ENCODE measurements at places on chromosomes 7 and 10.

DNA sequence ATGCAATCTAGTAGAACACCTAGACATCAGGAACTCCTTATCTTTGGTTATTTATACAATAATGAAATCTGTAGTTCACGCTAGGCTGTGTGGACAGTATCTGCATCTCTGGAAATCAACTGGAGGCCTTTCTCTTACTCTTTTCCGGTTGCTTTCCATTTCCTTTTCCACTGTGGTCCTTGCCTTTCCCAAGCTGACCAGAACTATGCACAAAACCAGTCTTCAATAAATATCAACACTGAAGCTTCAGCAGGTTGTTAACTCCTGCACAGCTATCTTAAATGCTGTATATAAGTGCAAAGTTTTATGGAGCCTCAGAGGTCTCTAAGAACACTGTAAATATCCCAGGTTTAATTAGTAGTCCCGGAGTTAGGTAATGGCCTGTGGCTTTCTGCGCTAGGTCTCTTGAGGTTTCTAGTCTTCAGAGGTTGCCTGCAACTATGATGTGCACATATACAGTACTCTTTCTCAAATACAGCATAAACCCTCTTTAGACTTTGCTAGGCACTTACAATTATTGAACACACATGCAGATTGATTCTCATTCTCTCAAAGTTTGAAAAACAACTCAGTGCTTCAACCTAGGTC lies 2.4 kb downstream of the KLLN start:
- no peak for DNase-seq

- no peak for DNase-seq
Measured at GRCh38 chr7:98520356-98520951, 96.6 kb upstream of the NPTX2 start.

DNA sequence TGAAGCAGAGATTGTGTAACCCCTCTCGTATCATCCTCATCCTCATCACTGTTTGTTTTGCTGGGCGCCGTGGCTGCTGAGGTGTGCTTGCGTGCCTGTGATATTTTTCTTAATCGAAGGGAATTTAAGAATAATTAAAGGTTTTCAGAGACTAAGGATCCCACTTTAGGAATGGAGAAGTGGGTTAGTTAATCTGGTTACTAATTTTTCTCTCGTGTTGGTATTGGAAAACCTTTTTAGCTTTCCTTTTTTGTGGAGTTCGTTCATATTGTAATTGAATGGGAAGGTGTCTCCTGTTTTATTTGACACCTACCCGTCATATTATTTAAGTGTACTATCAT lies 1.3 kb downstream of the UBN2 start:
- no peak for DNase-seq

GRCh38 chr7:24038993-24039392 lies 245.0 kb upstream of the NPY start:
- DNase-seq = no peak

DNA sequence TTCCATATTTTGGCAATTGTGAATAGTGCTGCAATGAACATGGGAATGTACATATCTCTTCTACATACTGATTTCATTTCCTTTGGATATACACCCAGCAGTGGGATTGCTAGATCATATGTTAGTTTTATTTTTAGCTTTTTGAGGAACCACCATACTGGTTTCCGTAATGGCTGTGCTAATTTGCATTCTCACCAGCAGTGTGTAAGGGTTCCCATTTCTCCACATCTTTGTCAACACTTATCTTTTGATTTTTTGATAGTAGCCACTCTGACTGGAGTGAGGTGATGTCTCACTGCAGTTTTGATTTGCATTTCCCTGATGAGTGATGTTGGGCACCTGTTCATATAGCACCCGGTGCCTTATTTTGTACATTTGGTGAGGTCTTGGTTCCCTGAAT lies 519.6 kb downstream of the REEP3 start:
- DNase-seq = no peak

GRCh38 chr7:26653430-26654399 lies 210.7 kb downstream of the SKAP2 start:
- no peak for DNase-seq

DNA sequence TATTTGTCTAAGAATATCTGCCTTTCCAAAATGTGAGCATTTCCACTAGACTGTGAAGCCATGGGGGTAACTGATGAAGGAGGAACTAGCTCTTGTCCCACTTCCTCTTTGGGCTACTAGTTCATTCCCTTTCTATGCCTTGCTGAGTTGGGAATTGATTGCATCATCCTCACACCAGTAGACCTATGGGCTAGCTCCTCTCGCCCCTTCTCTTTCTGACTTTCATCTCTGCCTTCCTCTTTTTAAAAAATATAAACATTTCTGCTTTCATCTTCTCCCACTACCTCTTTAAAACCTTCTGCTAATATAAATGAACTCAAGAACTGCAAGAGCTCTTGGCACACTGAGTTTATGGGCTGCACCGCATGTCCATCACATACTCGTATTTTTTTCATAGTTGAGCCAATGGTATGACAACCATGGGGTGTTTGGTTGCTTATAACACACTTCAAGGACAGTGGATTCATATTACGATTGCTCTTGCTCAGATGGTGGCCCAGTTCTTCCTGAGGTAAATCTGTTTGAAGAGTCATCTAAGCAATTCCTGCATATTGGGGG lies 182.0 kb downstream of the REEP3 start:
- no peak for DNase-seq

- no peak for DNase-seq
Measured at GRCh38 chr10:128860574-128860973, 606.5 kb upstream of the MGMT start.

Measured in vagina (tissue), 2 donors.